GM18507 (cell line): ENCODE measurements at places on chromosomes 2 and 18.

GRCh38 chr2:6808426-6808825 lies 57.3 kb downstream of the CMPK2 start:
- DNase-seq = no peak

- DNase-seq = no peak
Measured at GRCh38 chr2:41170589-41170988, 718.7 kb upstream of the SLC8A1 start.

DNA sequence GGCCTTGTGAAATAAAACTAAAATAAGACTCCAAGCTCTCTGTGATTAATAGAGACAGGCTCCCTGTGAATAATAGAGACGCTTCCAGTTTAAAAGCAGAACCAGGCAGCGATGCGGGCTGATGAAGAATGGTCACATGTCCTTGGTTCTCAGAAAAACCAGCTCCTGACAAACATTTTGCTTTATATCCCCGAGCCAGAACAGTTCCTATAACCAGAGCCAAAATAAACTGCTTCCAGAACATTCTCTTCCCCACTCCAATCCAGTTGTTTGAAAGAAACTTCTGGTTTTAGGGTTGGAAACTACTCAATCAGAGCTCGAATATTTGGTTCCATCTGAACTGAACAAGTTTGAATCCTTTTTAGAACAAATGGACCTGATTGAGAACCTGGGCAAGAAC lies 213.7 kb downstream of the TSN start:
- no peak for DNase-seq

DNA sequence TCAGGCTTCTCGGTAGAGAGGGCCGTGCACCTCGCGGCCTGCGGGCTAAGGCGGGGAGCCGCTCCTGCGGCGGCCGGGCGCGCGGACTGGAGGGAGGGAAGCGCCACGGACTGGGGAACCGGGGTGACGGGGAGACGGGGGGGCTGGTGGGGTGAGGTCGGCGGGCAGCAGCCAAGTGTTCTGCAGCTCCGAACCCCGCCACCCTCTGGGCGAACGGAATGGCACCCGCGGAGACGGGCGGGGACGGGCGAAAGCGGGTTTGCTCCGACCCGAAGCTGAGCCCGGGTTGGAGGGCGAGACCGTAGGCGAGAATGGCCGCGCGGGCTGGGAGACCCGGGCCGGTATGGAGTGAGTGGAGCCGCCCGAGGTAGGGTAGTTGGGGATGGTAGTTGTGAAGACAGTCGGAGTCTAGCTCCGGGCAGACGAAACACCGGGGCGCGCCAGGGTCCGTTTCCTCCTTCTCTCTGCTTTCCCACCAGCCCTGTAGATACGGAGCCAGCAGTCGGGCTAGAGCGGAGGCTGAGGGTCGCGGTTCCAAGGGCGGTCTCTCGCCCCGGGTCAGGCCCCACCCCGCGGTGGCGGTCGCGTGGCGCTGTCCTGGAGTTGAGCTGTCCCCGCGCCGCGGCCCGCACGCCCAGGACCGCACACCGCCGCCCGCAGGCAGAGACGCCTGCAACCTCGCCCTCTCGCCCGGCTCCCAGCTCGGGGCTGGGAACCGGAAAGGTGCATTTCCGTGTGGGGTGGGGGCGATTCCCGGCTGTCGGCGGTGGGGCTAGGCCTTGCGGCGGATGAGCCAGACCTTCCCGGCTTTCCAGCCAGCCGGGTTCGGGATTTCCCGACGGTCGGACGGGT lies 160.3 kb upstream of the SIX2 start:
- DNase-seq = no peak
